Activated CD4-positive, alpha-beta T cell treated with anti-CD3 and anti-CD28 coated beads, Interleukin-2, amount 50 U/mL, for 1 hour (primary cell): ENCODE measurements at places on chromosomes 7 and 10.

GRCh38 chr10:114566064-114566463 is 92.0 kb downstream of the ABLIM1 start:
- no peak for DNase-seq

DNA sequence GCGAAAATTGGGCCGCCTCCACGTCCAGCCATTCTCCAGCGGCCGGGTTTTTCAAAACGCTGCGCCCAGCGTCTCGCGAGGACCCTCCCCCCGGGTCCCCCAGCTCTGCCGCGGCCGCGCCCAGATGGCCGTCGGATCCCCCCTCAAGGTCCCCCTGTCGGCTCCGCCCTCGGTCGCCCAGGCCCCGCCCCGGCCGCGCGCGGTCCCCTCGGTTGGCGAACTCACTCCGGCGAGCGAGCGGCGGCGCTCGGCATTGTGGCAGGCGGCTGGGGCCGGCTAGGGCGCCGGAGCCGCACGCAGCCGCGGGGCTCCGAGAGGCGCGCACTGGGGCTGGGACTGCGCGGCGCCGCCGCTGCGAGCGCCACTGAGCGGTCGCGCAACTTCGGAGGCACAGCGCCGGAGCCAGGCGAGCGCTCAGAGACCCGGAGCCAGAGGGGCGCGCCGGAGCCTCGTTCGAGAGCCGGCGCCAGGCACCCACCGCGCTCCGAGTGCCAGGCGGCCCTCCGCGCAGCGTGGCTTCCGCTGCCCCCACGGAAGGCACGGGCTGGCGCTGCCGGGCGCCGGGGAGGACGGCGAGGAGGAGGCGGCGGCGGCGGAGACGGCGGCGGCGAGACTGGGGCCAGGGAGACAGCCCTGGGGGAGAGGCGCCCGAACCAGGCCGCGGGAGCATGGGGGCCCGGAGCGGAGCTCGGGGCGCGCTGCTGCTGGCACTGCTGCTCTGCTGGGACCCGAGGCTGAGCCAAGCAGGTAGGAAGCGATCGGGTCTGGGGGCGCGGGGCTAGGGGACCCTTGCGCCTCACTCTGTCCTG is at the start of gene UNC5B:
Gene UNC5B, plus strand, starts transcription at position 253 of the 809 bp plus-strand sequence. Its CDS starts 416 bp downstream, at position 669.
- peak; percentile 43 for DNase-seq

DNA sequence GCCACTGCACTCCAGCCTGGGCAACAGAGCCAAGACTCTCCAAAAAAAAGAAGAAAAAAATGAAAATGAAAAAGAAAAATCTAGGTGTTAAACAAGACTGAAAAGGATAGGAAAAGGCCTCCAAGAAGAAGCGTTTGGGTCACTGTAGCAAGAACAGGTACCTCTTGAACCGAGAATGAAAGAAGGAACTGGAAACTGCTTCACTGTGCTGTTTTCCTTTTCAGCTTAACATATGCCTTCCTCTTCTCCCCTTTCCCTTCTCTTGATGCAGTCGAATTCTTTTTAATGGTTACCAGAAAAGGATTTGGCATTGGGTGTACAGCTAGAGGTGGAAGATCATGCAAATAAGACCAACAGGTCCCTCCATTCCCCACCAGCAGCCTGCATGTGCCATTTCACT is 28.1 kb downstream of the LRRC4 start:
- DNase-seq: no peak

DNA sequence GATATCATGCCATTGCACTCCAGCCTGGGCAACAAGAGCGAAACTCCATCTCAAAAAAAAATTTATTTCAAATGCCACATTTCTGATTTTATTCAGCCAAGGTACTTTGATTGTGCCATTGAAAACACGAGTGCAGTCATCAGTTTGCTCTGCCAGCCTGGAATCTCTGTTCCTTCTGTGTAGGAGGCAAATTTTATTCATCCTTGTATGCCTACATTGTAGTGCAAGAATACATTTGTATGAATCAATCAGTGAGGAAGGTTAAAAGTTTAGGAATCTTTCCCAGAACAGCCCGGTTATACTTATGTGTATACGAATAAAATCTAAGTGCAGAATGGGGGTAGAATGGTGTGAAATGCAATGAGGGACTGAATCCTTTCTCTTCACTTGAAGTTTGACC is 886 bp upstream of the TET1 start:
- no peak for DNase-seq

GRCh38 chr7:155230169-155230593 is 67.5 kb upstream of the INSIG1 start:
- DNase-seq: no peak

- DNase-seq: no peak
Observed at GRCh38 chr7:101677797-101678479, 48.8 kb upstream of the MYL10 start.

DNA sequence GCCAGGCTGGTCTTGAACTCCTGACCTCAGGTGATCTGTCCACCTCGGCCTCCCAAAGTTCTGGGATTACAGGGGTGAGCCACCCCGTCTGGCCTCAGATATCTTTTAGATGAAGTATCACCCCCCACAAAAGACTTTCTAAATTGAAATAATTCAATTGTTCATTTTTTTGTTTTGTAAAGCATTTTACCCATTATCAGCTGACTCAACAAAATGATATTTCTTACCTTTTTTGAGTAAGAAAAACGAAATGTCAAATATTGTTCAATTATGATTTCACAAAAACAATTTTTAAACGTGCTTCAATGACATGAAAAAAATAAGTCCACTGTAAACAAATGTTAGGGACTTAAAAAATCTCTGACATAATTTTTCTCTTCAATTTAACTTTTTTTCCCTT is 822 bp upstream of the PRPF18 start:
- no peak for DNase-seq

DNA sequence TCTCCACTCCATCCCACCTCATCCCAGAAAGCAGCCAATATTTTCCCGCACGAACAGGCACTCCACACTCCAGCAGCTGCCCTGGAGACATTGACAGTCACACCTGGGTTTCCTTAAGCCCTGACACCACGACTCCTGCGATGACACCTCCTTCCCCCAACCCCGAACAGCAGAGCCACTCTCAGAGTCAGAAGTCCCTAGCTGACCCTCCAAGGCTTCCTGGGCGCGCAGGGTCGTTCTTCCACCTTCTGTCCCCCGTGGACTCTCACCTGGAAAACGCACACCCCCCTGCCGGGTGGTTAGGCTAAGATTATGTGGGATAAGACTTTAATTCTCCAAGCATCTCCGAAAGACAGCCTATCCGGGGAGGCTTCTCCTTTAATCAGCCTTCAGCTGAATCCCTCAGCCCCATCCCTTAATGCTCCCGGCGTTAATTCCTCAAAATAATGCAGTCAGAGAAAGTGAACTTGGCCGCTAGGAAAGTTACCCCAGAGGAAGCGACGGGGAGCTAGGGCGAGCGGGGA is 1.1 kb downstream of the DENND11 start:
- no peak for DNase-seq

DNA sequence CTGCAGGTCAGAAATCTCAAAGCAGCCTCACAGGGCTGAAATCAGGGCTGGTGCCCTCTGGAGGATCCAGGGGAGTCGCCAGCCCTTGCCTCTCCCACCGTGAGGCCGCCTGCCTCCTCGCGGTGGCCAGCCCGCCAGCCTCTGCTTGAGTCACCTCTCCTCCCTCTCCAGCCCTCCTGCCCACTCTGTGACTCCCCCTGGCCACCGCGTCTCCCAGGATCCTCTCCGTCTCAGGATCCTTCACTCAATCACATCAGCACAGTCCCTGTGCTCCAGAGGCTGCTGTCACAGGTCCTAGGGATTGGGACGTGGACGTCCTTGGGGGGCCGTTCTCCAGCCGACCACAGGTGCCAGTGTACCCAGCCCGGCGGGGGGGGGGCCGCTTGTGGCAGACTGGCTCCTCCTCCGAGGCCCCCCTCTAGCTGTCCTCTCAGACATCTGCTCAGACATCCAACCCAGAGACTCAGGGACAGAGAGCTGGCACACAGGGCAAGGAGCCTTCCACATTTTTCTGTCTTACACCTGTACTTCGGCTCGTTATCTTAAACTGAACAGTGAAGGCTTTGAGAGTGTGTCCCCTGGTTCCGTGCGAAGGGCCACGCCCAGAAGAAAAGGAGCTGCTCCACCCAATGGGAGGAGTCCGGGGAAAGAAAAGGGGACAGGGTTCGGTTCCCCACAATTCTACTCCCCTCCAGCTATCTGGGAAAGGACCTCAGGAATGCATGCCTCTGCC is 9.4 kb upstream of the PPP2R2D start:
- no peak for DNase-seq

DNA sequence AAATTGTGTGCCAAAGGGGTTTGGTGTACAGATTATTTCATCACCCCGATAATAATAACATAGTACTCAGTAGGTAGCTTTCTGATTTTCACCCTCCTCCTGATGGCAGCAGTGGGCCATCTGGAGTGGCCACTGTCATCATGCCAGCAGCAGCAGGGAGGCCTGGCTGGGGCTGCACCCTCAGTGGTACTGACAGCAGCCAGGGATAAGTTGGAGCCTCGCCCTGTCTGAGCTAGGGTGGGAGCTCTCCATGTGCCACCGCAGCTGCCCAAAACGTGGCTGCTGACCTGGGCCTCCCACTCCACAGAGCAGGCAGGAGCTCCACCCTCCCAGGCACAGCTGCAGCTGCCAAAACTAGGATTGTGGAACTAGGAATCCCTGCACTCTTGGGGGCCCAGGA is 700.8 kb upstream of the KCND2 start:
- no peak for DNase-seq

GRCh38 chr7:72098807-72099580 is 313.1 kb downstream of the CALN1 start:
- DNase-seq: no peak

- no peak for DNase-seq
Observed at GRCh38 chr7:19853261-19853832, 79.9 kb upstream of the TMEM196 start.

DNA sequence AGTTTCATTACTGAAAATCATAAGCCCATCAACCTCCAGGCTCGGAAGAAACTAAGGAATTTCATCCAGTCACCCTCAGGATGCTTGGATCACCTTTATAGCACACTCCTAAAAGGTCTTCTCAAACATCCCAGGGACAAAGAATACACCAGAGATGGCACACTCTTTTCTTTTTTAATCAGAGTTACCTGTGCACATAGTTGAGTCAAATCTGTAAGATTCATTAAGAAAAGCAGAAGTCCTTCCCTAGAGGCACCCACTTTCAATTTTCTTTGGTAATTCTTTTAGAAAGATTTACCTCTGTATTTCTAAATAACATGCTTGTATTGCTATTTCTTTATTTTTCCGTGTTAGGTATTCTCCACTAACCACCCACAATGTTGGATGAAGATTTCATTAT is 50.6 kb upstream of the IL6 start:
- no peak for DNase-seq

GRCh38 chr7:88546808-88547207 is 212.7 kb upstream of the ZNF804B start:
- no peak for DNase-seq

- DNase-seq: no peak
Observed at GRCh38 chr10:12656518-12657142, 307.3 kb downstream of the CAMK1D start.

- DNase-seq: no peak
Observed at GRCh38 chr10:118108194-118109026, 61.7 kb upstream of the RAB11FIP2 start.

DNA sequence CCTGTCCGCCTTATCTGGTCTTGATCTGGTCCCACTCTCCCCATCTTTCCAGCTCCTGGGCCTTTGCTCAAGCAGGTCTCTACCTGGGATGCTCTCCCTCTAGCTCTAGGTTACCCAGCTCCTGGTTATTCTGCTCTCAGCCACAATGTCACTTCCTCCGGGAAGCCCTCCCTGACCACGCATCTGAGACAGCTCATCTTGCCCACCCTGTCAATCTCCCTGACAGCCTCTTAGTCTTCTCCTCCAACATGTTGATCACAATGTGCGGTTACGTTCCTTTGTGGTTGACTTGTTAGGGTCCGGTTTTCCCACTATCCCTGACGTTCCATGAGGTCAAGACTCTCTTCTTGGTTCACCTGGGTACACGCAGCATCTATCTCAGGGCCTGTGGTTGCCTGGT is 55.6 kb downstream of the GOLGA7B start:
- DNase-seq: no peak

DNA sequence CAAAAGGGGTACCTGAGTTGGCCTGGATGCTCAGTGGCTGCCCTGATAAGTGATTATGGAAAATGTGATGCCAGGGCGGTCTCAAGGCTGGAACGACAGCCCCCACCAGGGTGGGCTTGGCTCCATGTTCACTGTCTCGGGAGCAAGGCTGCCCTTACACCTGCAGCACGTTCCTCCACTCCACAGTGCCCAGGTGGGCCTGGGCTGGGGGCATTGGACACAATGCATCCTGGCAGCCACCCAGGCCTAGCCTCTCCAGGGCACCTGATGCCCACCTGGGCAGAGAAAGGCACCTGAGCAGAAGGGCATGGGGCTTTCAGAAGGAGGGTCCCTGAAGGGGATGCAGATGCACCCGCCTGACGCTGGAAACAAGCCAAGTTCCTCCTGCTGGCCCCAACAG is 548.3 kb downstream of the DNAJB6 start:
- DNase-seq: no peak

GRCh38 chr10:50552771-50553535 is 70.8 kb downstream of the SGMS1 start:
- peak; percentile 15 for DNase-seq

GRCh38 chr10:42149027-42149700 is 489.2 kb downstream of the ZNF33B start:
- no peak for DNase-seq

DNA sequence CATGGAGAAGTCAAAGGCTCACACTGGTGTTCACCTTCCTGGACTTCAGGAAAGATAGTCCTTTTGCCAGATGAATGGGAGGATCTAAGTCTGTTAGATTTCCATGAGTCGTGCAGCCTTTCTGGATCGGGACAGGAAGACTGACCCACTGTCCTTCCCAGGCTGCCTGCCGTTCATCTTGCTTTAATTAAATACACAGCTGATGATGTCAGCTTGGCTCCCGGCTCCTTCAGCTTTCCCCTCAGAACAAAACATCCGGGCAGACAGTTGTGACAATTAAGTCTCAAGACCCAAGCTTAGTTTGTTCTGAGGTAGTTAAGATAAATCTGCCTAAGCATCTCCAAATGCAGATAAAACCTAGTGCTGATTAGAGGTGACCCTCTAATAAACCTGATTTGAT is 58.6 kb downstream of the AUTS2 start:
- no peak for DNase-seq

DNA sequence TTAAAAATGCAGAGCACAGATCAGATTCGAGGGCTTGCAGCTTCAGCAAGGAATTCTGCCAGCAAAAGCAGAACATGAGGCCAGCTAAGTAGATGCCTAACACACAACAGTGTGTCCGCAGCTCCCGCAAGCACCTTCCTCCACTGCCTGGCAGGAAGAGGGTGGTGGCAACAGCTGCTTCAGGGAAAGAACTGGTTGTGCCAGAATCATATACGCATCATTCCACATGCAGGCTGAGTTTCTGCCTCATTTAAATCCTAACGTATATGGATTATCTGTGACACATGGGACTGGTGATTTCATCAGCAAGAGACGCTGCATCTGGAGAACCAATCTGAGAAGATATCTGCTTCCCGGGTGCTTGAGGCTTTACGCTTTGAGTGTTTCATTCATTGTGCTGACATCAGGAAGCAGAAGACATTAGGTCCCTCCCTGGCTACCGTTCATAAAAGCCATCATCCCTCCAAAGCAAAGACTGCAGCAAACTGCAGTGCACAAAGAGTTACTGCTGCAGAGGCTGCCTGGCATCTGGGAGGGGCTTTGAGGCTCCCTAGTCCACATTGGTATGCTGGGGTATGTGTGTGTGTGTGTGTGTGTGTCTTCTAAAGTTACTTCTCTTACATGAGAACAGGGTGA is 78.8 kb downstream of the FAM13C start:
- no peak for DNase-seq
